Activated CD4-positive, alpha-beta T cell treated with anti-CD3 and anti-CD28 coated beads, Interleukin-2, Interleukin-4, amounts not matched to agents 100 ng/mL and 50 ng/mL, durations not matched to agents 16 hours and 8 hours (primary cell): ENCODE measurements at places on chromosomes 16 and 17.

DNA sequence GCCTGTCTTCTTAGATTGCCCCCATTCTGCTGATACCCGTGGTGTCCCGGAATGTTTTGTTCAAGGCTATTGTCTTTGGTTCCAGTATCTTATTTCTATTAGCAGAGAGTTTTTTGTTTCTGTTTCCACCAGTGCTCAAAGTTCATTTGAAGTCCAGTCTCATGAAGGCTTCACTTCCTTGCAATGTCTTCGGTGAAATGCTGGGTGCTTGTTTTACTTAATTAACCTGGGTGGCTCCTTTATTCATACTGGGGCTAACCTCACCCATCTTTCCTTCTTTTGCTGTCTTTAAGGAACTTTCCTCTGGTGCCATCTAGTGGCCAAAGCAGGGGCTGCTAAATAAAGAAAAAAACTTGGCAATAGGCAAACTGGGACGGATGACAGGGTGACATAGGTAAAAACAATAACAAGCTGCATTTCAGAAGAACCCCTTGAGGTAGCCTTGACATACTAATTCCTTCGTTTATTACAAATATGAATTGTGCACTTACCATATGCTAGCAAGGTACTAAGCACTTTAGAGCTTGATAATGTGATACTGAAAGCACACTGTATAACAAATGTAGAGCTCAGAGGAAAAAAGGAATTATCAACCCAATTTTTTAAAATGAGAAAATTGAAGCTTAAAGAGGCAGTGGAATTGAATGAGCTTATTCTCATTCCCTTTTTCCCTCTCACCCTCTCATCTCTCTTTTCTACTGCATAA, 2.8 kb upstream of the SMIM36 start:
- peak; percentile 73 for DNase-seq

- DNase-seq = peak; percentile 45
These were observed 27.8 kb downstream of the CASKIN2 start for GRCh38 chr17:75487351-75488070.

DNA sequence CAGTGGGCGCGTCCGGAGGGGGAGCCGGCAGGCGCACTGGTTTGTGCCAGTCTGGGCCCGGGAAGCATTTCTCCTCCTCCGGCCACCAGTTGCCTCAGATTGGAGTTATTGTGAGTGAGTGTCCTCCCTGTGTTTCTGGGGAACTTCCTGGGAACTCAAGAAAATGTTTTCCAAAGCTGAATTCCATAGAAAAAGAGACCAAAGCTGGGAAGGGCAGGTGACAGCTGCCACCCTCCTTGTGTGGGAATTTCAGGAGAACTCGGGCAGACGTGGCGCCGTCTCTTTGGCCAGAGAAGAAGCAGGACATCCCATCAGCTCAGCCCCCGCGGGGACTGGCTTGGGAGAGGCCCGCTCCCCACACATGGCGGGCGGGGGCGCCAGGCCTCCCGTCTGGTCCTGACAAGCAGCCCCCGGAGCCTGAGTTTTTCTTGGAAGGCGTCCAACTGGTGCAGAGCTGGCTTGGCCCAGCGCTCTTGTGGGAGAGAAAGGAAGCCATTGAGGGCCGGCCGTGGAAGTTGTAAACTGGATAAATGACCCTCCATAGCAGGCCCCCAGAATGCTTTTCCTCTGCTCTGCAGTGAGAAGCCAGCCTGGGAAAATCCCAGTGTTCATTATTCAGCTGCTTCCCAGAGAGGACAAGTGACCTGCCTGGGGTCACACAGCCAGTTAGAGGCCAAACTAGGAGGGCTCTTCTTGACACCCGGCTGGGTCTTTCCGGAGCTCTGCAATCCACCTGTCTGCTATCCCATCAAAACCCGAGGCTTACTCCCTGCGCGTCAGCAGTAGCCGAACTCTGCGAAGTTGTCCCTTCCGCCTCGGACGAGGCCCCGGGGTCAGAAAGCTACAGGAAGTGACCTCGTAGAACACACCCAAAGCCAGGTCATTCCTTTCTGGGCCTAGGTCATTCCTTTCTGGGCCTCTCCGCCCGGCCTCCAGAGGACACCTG, 39.2 kb upstream of the GSE1 start:
- DNase-seq = no peak

GRCh38 chr16:31181102-31181830, 1.3 kb downstream of the FUS start:
- peak; percentile 37 for DNase-seq

- DNase-seq = no peak
These were observed 17.3 kb downstream of the COG1 start for GRCh38 chr17:73210002-73210678.

- no peak for DNase-seq
These were observed at the start of gene GRB7 for GRCh38 chr17:39737760-39738567. Gene GRB7, plus strand, starts transcription at chr17:39737938. Its CDS starts 4,364 bp downstream, at chr17:39742302.

- DNase-seq = no peak
These were observed 921.4 kb upstream of the EEF2KMT start for GRCh38 chr16:6018848-6019489.

- peak; percentile 73 for DNase-seq
These were observed 307 bp downstream of the CDYL2 start for GRCh38 chr16:80804056-80804525.

DNA sequence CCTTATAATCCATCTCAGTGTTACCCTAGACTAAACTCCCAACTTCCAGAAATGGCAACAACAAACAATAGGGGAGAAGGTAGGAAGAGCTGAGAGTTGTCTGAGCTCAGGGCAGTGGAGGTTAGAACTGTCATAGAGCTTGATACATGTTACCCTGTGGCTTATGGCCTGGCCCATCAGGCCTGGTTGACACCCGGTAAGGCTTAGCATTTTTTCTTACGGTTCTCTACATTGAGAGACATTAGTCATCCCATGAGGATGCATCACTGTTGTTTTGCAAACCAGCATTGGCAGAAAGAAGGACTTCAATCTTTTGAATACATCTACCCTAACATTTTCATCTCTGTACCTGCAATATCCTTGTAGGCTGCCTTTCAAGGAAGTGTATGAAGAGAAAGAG, 226.6 kb downstream of the PHKB start:
- DNase-seq = no peak

GRCh38 chr16:86515413-86515776, 5.1 kb downstream of the FOXF1 start:
- DNase-seq = no peak

GRCh38 chr17:37025238-37025637, 76.5 kb downstream of the AATF start:
- no peak for DNase-seq

DNA sequence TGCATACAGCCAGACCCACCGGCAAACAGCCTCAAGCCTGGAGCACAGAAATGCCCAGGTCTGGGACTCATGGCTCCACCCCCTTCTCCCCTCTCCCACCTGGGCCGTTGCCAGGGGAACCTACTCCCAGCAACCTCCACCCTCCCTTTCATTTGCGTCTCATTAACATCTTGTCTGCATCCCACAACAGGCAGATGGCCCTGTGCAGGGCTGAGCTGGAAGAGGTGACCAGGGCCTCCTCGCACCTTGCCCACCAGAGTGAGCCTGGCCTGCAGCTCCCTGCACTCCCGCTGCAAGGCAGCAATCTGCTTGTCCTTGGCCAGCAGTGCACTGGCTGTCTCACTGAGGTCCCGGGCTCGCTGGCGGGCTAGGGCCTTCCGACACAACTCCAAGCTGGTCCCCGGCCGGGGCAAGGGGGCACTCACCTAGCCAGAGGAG, 3.3 kb downstream of the TSPOAP1 start:
- no peak for DNase-seq

DNA sequence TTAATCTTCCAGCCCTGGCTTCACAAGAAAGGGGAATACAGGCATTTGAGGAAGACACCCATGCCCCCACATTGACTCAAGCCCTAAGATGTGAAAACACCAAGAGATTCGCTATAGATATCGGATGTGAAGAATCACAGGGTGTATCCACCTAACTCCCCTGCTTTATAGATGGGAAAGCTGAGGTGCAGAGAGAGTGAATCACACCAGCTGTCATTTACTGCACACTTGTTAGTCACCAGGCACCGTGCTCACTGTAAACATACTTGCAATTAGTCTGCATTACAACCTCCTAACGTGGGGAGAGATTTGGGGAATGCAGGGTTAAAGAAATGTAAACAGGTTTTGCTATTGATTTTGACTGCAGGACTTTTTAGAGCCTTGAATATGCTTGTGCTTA, 325.5 kb downstream of the C16orf95 start:
- DNase-seq = no peak

DNA sequence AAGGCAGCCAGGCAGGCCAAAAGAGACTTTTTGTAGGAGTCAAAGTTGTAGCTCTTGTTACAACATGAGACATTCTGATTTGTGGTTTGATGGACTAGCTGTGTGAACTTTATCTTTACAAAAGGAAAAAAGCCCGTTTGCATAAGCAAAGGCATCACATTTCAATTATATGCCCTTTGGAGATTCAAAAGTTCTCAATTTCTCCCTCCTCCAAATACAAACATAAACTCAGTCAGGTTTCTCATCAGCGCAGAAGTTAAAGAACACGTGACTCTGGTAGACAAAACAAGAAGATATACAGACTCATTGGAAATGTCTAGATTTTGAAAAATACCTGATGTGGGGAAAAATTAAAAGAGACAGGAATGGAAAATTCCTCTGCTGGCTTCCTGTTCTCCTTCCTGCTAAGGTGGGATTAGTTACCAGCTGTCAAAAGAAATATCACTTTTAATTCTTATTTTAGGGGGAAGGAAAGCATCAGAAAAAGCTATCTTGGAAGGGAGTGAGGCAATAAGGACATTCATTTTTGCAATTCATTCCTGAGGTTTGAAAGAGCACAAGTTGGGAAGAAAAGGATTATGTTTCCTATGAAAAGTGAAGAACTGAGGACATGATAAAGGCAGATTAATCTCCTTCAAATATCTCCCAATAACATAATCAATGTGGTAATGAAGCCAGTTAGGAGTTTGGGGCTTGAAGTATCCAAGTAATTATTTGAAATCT, 4.6 kb upstream of the KCNJ16 start:
- no peak for DNase-seq

GRCh38 chr17:60524463-60525327, 1.3 kb downstream of the APPBP2 start:
- DNase-seq = no peak

DNA sequence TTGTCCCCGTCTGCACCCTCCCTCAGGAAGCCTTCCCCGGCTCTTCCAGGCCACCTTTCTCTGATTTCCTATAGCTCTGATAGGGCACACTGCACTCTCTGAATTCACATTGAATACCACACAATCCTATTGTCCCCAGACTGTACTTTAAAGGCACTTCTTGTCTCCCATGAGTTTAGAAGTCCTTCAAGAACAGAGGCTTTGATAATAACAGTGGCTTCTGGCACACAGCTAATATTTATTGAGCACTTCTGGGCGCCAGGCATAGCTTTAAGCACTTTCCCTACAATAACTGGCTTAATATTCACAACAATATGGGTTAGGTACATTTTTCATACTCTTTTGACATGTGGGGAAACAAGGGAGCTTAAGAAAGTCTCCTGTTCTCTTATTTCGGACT, 169.7 kb upstream of the IRX6 start:
- no peak for DNase-seq

GRCh38 chr16:14409563-14409962, 220.5 kb downstream of the PARN start:
- no peak for DNase-seq

GRCh38 chr17:65154770-65155589, 17.8 kb downstream of the RGS9 start:
- peak; percentile 40 for DNase-seq

GRCh38 chr17:9750524-9750923, 40.9 kb downstream of the DHRS7C start:
- DNase-seq = no peak

DNA sequence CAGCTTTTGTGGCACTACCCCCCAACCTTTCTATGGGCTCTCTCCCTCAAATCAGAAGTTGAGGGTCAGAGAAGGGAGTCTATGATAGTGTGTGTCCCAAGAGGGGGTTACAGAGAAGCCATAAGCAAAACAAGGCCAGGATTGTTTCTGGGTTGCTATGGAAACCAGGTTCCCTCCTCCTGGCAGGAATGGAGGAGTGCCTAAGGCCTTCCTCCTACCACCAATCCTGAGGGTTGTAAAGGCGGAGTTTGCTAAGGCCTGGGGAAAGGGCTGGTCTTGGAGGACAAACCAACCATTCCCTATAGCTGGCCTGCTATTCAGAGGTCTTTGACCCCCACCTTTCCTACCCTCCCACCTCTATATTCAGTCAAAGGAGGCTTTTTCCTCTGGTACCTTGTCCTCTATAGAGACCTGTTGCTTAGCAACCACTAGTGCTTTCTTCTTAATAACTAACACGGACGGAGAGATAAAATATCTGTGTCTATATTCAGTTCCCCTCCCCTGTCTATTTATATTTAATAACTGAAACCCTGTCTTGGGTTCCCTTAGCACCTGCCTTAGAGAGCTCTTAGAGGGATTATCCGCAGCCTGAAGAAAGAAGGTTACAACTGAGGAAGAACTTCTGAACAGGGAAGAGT, 43.4 kb downstream of the NEUROD2 start:
- no peak for DNase-seq

DNA sequence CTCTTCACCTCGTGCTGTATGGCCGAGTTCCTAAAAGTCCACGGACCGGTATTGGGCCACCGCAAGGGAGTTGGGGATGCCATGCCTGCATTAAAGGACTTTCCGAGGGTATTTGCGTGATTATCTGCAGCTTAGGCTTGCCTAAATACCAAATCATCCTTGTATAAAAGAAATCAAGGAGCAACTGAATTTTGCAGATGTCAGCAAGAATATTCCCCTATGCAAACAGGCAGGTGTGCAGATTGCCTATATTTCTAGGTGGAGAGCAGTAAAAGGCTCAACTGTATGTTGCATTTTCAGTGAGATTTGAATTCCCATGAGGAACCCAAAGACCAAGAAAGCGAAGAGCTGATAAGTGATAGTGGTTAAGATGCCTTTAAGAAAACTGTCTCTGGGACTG, 452.3 kb downstream of the CDH11 start:
- no peak for DNase-seq

DNA sequence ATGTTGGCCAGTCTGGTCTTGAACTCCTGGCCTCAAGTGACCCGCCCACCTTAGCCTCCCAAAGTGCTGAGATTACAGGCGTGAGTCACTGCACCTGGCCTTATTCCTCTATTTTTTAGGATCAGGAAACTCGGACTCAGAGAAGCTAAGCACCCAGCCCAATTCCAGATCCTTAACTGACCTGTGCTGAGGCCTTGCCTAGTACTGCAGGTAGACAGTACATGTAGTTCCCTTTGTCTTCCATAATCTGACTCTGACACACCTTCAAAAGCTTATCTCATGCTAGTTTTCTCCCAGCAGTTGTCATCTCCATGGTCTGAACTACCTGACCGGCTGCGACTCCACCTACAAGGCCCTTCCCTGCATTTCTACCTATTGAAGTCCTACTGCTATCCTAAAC, 65.7 kb upstream of the AXIN2 start:
- no peak for DNase-seq

DNA sequence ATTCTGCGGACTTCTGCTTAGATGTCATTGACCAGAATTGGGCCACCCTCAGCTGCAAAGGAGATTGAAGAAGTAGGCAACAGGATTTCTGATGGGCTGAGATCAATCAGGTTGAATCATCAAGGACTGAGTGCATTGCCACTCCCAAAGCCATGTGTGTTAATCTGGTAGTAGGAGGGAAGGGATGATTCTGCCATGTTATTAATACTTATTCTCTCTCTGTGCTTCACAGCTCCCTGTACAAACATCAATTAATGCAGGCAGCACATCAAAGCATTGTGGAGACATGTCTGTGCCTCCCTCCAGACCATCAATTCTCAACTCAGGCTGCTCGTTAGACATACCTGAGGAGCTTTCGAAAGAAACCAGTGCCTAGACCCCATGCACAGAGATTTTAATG, 11.6 kb downstream of the LRRC3C start:
- no peak for DNase-seq
